ENCODE measurements at places on chromosomes 12 and 14.

- DNase-seq = no peak
Measured at GRCh38 chr12:39505023-39505422, 62.1 kb upstream of the KIF21A start.

DNA sequence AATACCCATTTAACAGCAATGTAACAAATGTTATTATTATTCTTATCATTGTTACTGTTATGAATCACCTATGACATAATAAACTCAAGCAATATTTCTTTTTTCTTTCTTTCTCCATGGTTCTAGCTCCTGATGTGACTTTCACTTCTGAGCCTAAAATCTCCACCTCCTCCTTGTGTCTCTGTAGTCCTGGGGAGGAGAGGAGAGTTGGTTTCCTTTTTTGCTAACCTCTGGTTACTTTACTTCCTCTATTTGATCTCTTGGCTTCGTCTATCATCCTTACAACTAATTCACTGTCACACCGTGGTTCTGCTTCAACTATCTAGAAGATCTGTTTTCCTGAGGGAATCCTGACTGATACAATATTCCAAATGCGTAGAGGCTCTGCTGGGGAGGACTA, 456.6 kb downstream of the VRK1 start:
- no peak for DNase-seq

- DNase-seq = no peak
Measured at GRCh38 chr12:89863493-89863938, 154.9 kb upstream of the ATP2B1 start.

- DNase-seq = peak; percentile 36
Measured at GRCh38 chr14:51460011-51460410, 191.7 kb upstream of the FRMD6 start.

- DNase-seq = no peak
Measured at GRCh38 chr14:101719708-101720107, 41.8 kb upstream of the PPP2R5C start.

DNA sequence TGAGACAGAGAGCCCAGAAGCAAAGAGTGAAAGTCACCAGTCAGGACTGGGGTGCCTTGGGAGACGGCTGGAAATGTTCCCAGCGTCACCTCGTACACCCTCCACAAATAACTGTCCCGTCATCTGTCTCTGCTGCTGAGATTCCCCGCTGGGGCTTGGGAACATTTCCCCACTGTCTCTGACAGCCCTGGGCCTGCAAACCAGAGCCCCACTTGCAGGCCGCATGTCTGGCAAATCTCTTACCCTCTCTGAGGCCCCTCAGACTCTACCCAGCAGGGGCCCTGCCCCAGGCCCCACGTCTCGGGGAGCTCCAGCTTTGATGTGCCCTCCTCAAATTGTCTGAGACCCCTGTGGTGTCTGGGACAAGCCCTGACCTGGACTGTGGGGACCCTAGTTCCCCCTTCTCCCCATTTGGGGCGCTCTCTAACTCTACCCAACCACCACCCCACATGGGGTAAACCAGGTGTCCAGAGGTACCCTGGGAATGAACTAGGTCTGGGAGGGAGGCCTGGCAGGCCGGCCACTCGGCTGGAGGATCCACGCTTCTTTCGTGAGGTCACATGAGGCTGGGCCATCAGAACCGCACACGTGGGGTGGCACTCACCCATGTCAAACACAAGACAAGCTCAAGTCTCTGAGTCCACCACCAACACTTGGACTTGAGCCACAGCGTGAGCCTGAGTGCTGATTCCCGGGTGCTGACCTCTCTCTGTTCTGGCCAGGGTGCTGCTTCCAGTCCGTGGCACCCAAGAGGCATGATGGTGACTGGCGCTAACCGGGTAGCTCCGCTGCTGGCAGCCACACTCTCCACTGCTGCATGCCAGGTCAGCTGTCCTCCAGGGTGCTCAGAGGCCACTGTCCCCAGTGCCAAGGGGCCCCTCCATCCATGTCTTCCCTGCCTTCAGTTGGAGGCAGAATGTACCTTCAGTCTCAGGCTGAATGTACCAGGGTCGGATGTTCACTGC, 59.8 kb downstream of the DIO3 start:
- no peak for DNase-seq

All from fibroblast of skin of right quadriceps (primary cell).